NCI-H226 (cell line): ENCODE measurements at places on chromosomes 2 and 18.

- no peak for DNase-seq
Measured at GRCh38 chr2:138036522-138036921, 72.2 kb downstream of the HNMT start.

GRCh38 chr2:224449212-224450147 lies 47.6 kb upstream of the FAM124B start:
- no peak for DNase-seq

DNA sequence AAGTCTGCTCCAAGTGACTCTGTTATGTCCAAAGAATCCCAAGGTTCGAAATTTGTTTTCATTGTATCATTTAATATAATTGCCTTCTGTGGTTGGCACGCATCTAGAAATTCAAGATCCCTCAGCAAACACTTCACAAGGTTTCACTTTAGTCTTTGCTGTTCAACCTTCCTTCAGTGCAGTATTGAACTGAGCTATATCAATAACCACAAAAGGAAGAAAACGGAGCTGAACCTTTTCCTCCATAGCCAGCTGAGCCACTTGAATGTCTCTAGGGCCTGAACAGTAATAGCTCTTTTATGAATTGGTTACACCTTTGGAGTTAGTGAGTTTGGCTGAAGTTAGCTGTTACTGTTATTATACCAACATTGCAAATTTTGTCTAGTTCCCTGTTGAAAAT lies 357.7 kb upstream of the HNRNPA3 start:
- no peak for DNase-seq

DNA sequence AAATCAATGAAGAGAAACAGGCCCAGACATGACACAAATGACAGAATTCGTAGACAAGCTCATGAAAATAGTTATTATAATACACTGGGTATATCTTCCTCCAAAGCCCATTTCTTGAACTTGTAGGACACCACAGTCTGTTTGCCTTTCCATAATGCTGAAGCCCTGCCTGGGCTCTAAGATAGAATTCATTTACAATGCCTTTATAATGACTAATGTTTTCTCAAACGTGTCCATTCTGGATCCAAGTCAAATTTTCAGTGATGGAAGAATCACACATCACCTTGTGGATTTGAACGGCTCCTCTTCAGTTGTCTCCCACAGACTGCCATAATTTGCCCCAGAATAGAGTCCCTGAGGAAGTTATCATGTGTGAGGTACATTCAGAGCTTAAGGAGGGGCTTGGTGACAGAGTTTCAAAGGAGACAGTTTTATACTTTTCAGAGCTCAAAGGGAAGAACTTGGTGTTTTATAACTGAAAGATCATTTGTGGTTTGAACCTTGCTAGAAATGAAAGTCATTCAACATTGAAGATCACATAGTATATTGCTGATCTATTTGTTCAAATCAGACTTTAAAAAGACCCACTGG lies 38.2 kb downstream of the CASP8 start:
- peak; percentile 2 for DNase-seq

DNA sequence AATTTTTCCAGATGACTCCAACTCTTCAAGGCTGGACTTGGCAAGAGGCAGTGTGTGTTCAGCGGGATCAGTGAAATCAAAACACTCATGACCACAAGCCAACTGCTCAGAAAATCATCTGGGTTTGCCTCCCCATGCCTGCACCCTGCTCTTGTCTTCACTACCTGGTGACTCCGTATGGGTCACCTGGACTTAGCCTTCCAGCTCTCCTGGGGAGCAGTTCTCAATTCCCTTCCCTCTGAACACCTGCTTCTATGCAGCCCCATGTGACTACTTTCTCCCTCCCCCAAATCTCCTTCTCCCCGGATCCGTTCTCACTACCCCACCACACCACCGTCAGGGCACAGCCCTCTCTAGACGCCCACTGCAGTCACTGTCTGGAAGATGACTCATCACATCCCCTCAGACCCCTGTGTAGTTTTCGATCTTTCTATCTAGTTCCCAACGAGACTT lies 130.2 kb upstream of the ID2 start:
- DNase-seq: no peak

DNA sequence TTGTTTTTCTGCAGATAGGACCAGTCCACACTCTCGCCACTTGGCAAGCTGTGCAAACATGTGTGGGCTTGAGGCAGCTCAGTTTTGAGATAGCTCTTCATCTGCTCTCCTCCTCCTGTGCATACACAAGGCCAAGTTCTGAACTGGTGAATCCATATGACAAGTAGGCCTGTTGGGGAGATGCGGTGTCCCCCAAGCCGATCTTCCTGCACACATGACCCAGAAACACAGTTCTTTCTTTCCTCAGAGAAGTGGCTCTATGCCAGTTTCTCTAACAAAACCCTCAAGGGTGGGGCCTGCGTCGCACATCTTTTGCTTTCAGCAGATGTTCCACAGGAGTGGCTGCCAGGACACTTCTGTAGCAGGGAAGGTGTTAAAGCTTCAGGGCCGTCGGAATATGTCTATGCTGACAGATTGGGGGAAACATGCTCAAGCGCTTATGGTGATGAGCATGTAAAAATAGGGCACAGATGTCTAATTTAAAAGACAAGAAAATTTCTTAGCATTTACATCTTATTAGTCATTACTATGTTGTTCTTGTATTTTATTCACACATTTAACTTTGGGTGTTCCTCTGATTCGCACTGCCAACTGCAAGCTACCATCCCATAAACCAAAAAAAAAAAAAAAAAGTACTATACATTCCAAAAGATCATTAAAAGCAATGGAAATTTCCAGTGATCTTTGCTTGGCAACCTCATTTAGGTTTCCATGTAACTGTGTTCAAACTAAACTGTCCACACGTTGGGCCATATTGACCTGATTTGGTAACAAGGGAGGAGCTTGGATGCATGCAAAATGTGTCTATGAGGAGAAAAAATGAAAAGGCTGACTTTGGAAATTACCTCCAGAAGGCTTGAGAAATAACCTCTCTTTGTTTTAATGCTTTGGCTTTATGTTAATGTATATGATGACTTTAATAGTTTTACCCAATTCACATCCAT lies 1055.5 kb upstream of the KLHL29 start:
- DNase-seq: no peak

DNA sequence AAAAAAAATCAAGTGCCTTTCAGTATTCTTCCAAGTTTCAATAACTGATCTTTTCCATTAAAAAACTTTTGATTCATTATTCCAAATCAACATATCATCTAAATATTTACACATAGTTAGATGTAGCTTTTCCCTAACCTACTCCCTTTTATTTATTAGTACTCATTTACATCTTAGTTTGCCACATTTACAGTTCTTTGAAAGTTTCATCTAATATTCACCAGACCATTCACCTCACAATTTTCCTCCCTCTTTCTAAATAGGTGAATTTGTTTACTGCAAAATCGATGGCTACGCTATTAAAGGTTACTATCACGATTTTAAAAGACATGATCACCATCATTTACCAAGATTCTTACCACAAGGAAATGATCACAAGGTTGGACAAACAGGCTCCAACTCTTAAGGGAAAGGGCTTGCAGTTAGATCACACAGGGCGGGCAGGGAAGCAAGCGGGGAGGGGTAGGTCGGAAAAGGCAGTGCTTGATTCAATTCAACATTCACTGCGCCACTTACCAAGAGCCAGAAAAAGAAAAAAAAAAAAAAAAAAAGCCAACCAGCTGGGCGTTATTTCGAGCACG lies 654 bp upstream of the MARCHF7 start:
- no peak for DNase-seq

GRCh38 chr2:120312860-120313694 lies 32.9 kb upstream of the INHBB start:
- peak; percentile 58 for DNase-seq

- no peak for DNase-seq
Measured at GRCh38 chr2:16014041-16014787, 73.9 kb downstream of the MYCN start.

DNA sequence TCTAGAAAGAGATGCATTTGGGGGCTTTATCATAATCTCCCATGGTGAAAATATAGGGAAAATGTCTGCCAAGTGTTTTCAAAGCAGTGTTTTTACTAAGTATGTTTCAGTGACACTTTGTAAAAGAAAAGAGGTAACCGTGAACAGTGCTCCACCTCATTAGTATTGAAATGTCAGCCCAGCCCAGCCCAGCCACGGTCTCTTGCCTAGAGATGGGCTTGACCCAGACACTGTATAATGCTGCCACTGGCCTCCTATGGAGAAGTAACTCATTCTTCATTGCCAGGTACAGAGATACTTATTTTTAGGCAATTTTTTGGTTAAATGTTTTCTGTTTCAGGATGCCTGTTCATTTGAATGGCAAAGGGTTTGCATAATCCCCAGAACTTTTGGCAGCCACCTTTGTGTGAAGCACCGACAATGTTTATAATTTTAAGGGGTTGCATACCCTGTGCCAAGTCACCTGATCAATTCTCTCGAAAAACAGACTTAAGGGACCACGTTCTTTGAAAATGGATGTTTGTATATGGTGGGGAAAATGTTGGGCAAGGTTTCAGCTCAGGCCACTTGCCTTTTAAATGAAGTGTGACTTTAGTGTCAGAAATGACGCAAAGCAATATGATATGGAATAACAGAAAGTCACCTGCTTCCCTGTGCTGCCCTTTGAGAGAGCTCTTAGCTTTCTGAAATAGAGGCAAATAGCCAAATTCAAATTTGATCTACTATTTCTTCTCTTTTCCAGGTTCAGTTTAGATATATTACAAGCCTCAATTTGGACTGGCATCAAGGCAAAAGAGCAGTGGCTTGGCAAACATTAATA lies 314.5 kb upstream of the RGPD4 start:
- DNase-seq: no peak

GRCh38 chr2:29802986-29803385 lies 118.4 kb downstream of the ALK start:
- DNase-seq: no peak

DNA sequence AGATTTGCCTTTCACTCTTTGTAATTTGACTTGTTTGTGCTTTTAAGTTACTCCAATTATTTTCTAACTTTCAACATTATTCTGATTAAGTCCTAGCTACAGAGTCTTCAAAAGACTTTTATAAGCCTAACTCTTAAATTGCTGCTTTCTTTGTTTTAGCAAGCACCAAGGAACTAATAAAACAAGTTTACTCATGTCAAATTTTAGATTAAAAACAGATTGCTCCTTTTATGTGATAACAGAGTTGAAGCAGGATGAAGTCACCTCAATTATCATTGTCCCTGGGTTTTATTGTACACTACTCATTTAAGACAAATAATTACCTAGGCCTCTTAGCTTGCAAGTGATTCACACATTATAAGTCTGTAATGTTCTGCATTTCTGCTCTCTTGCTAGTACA lies 678.4 kb downstream of the ERBB4 start:
- no peak for DNase-seq

- DNase-seq: no peak
Measured at GRCh38 chr2:127166231-127166860, 53.8 kb downstream of the CYP27C1 start.

DNA sequence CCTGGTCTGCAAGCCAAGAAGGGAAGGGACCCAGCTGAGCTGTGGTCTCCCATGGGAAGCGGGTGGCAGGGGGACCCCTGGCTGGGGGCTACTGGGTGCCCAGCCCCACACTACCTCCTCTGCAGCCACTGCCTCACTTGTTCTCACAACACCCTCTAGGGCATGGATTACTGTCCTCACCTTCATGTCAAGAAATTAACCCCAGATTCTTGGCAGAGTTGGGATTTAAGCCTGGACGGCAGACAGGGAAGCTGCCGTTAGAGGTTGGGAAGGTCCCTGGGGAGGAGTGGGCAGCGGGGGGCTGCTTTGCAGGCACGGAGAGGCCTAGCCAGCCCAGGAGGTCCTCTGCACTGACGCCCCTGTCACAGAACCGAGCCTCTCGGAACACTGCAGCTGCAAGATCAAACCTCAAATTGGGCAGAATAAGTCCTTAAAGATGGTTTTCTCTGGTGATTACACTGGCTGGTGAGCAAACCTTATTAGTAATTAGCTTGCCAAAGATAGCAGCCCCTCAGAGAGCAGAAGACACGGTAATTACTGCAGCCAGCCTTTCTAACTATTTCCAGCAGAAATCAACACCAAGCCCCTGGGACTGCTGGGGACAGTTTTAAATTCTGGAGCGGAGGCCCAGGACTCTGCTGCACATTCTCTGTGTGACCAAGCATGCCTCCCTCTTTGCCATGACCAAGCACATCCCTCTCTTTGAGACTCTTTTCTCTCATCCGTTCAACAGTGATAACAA lies 35.9 kb downstream of the KCNF1 start:
- DNase-seq: no peak

- DNase-seq: peak; percentile 12
Measured at GRCh38 chr2:18701981-18702380, 112.6 kb upstream of the NT5C1B start.

DNA sequence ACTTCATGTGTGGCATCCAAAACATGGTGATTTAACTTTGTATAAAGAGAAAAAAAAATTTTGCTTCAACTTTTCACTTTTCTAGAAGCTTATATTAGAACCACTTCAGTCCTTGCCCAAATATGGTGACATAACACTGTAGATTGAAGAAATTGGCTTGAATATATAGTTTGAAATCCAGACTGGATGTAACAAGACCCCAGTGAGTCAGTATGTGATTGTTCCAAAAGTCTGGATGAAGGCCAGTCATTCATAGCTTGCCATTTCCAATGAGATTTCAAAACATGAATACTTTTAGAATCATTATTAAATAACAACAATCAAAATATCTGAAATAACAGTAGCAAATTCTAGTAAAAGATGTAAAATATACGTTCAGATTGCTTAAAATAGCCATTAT lies 104.8 kb upstream of the FN1 start:
- no peak for DNase-seq

- peak; percentile 54 for DNase-seq
Measured at GRCh38 chr2:204655101-204655500, 109.8 kb downstream of the PARD3B start.

DNA sequence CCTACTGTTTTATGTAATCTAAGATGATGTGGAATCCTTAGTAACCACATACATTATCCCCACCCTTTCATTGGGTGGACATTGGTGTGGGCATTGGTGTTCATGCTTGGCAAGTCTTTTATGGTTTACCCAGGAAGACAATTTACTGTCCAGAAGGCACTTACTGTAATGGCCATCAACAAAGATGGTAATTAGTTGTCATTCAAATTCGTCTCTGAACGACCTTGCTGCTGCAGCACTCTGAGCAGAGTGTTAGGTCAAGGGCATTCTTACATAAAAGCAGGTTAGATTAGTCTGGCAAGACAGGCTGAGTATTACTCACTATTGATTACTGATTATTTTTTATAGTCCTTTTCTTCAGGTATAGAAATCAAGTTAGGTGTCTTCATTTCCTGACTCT lies 447.9 kb downstream of the XIRP2 start:
- no peak for DNase-seq

DNA sequence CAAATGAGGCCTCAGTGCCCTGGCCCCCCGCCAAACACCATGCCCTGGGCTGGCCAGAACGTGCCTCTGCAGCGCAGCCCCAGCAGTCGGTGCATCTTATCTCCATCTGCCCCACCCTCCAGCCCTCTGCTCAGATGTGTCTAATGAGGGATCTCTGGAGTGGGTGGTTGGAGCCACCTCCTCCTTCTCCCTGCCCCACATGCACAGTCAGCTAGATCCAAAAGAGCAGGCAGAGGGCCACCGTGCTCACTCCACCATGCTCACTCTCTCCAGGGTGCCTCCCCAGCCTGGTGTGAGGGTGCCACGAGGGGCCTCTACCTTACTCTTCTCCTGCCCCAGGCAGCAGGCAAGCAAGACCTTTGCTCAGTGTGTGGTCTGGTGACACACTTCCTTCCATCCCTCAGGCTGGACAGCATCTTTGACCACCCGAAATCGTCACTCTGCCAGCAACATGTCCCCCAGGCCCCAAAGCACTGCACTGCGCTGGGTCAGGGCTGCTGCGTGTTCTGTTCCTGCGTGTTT lies 266.1 kb upstream of the HDAC4 start:
- no peak for DNase-seq
